ENCODE measurements at places on chromosomes 3 and 15. TPM values are rescaled to one million over a fixed set of nuclear protein-coding genes. Genes with fewer than 3 reads are reported as not detected.

Gene SMAD6
- total RNA-seq = 12.1 TPM

Gene ISY1
- total RNA-seq = 10.8 TPM

Gene SLC27A2
- 366 TPM for total RNA-seq

Gene COL6A5
- total RNA-seq = not detected

Gene MESP2
- not detected for total RNA-seq

Gene CNTN4
- total RNA-seq = 1.6 TPM

Gene PIF1
- 0.35 TPM for total RNA-seq

Gene EXD1
- not detected for total RNA-seq

Gene CGGBP1
- 30.5 TPM for total RNA-seq

Gene FBXL22
- total RNA-seq = 0.32 TPM

Gene GHRL
- total RNA-seq = not detected

Gene KNG1
- total RNA-seq = 1,537 TPM

Gene SLC24A5
- not detected for total RNA-seq

Gene CATSPER2
- 2.8 TPM for total RNA-seq

Gene CIP2A
- 1.7 TPM for total RNA-seq

Gene REC114
- total RNA-seq = not detected

DNA sequence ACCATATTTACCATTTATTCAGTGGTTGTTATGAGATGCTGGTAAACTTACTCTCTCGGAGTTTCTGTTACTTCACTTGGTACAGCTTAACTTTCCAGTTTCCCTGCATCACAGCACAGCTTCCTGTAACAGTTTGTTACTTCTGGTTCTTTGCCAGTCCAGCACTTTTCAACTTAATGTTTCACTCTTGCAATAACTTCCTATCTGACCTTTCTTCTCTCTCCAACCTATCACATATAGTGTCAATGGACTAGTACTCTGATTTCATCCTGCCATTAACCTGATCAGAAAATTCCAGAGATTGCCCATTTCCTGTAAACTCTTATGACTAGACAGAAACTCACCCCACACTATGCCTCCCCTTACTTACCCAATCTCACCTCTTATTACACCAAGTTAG lies 3.9 kb upstream of the ATP11B start:
- no peak for DNase-seq

- DNase-seq = no peak
Measured at GRCh38 chr3:98817547-98818041, 54.5 kb downstream of the ST3GAL6 start.

DNA sequence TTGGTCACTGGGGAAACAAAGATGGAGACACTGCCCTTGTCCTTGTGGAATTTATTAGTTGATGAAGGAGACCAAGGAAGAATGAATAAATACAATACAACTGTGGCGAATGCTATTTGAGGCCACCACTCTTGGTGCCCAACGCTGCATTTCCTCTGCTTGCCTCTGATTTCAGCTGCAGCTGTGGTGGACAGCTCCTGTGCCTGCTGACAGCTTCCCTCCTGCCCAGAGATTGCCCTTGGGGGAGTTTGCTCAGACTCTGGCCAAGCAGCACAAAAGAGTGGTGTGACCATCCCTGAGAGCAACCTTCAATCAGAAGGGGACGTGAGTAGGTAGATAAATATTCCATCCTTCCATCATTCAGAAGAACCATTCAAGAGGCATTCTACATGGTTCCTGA lies 64.6 kb upstream of the FHIT start:
- DNase-seq = no peak

DNA sequence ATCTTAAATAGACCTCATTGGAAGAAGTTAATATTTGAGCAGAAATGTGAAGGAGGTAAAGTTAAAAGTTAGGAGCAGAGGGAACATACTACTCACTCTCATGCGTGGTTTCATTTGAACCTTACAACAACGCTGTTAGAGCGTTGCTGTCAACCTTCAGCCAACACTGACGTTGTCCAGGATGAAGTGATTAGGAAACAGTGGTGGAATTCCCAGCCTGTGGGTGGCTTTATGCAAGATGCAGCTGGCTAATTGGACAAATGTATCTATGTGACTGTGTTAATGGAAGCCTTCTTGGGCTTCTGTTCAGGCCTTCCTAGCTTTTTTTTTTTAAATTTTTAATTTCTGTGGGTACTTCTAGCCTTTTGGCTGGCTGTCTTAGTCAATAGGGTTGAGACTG lies 40.5 kb downstream of the PTPRG start:
- DNase-seq = no peak

DNA sequence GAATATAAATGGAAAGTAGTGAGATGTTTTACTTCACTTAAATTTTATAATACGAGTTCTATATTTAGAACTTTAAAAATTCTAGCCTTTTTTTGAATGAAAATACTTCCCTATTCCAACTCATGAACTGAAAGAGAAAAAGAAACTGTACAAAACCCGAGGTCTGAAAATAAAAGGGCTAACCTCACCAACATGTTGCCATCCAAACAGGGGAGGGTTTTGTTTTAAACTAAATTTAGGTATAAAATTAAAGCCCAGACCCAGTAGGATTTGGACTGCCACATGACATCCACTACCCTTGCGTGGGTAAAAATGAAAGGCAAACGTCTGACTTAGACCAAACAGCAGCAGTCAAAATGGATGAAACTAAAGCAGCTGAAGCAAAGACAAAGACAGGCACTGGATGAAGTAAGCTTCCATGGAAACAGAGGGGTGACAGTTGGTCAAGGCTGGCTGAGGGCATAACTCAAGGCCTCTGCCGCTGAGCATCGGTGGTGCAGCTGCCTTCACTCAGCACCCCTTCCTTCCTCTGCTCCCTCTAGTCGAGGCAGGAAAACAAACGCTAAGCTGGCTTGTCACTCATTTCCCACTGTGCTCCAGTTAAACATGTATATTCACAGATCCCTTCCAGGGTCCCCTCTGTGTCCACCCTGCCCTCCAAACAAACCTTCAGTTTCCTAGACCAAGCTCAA lies 58.1 kb downstream of the TM4SF4 start:
- DNase-seq = no peak

- no peak for DNase-seq
Measured at GRCh38 chr3:184952671-184953070, 140.7 kb downstream of the VPS8 start.

DNA sequence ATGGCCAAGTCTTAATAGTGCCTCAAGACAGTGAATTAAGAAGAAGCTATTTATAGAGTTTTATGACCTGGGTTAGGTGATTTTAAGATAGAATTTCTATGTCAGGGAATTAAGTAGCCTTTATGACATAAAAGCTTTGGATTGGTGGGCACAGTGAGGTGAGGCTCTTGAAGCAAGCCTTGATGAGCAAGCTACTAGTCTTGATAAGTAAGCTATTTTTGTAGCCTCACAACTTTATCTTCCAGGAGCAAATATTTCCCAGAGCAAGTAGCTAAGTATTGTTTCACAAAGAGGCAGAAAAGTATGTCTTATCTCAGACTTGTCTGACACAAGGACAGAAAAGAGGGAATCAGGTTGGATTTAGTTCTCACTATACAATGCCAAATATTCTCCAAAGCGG lies 491.7 kb upstream of the RASGRP1 start:
- DNase-seq = no peak

- no peak for DNase-seq
Measured at GRCh38 chr15:39009740-39010139, 445.1 kb upstream of the RASGRP1 start.

- no peak for DNase-seq
Measured at GRCh38 chr15:71792521-71792920, 17.8 kb upstream of the NR2E3 start.

GRCh38 chr3:27431116-27431515 lies 53.1 kb downstream of the SLC4A7 start:
- no peak for DNase-seq

DNA sequence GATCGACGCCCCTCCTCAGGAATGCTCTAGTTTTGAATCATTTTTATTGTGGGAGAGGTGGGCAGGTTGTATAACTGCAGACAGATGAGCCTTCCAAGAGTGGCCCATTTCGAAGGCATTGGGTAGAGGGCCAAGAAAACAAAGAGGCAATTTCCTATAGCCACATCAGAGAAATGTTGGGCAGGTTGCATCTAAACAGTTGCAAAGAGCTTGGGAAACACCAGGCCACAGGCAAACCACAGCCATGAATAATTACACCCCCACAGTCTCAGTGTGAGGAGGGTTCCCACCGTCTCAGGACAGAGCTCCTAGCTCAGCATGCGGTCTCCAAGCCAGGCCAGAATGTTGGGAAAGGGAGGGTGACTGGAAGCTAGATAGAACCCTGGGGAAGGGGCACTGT lies 257.3 kb downstream of the ABHD5 start:
- DNase-seq = no peak

GRCh38 chr3:68007621-68008226 lies 353.3 kb upstream of the SUCLG2 start:
- DNase-seq = no peak

DNA sequence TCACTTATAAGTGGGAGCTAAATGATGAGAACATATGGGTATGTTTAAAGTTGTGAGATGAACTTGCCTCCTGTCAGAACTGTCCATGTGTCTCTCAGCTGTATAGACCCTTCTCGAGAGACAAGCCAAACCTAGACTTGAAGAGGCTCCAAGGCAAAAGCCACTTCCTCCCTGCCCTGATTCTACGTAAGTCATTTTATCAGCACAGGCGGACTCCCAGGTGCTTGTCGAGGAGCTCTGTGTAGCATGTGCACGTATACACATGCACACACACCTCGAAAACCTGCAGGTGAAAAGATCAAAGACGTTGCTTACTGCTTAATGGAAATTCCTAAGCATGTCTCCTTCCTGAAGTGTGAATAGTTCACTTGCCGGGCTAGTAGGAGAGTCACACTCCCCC lies 5.6 kb upstream of the CLEC3B start:
- DNase-seq = no peak

- no peak for DNase-seq
Measured at GRCh38 chr3:104436506-104436905, 930.2 kb upstream of the ALCAM start.

GRCh38 chr3:148150141-148150540 lies 547.6 kb upstream of the AGTR1 start:
- no peak for DNase-seq

DNA sequence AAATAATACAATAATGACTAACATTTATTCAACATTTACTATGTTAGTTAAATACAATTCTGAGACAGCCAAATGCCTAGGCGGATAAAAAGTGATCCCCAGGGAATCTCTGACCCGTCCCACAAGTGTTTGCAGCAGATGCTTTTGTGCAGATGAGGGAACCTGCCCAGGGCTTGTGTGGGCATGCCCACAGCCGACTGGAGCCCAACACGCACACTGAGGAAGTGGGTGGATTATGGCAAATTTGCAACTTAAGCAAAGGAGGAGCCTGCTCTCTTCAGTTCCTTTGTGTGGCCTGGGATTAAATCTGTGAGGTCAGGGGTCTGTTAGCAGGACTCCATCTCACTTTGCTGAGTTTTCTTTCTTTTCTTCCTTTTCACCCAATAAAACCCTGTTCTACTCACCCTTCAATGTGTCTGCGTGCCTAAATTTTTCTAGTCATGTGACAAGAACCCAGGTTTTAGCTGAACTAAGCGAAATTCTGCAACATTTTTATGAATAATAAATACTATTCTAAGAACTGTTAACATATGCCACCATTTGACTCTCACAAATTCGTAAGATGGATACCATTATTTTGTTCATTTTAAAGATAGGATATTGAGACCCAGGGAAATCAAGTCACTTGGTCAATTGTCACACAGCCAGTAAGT lies 13.9 kb upstream of the RTP1 start:
- no peak for DNase-seq

GRCh38 chr3:128735287-128735686 lies 9.3 kb downstream of the RAB7A start:
- no peak for DNase-seq

- no peak for DNase-seq
Measured at GRCh38 chr3:110946810-110947209, 124.8 kb upstream of the NECTIN3 start.

DNA sequence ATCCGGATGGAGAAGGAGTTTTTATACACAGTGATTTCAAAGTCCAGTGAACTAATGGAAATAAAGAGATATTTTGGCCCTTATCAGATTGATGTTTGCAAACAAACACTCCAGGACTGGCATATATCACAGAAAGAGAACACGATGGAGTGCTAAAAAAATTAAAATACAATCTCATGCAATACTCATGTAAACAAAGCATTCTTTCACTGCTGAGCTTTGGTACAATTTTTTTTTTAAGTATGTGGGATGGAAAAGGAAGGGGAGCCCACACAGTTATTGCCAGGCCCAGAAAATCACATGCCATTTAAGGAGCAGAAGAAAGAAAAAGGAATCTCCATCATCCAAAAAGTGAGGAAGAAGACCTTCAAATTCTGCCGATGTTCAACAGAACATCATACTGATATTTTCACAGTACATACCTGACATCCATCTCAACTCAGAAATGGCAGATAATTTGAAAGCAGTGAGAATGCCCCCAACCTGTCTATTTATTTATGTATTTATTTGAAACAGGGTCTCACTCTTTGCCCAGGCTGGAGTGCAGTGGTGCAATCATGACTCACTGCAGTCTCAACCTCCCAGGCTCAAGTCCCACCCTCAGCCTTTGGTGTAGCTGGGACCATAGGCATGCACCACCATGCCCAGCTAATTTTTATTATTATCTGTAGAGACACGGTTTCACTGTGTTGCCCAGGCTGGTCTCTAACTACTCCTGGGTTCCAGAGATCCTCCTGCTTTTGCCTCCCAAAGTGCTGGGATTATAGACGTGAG lies 107.5 kb upstream of the SLC2A2 start:
- no peak for DNase-seq

GRCh38 chr15:100016632-100017031 lies 283.4 kb upstream of the LYSMD4 start:
- no peak for DNase-seq

DNA sequence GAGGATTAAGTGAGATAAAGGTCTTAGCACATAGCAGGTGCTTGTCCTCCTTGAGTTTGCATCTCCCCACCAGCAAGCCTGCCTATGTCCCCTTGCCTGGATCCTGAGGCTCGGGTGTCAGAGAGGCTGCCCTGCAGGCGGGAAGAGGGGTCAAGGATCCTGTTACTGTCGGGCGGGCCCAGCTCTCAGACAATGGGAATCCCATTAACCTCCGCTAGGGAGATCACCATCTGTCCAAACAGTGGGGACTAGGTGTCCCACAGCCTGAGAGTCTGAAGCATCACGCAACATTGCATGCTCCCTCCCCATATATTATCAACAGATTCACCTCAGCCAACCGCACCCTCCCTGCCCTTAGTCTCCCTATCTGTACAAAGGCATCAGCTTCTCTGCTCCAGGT lies 151.4 kb downstream of the FBLN2 start:
- no peak for DNase-seq

DNA sequence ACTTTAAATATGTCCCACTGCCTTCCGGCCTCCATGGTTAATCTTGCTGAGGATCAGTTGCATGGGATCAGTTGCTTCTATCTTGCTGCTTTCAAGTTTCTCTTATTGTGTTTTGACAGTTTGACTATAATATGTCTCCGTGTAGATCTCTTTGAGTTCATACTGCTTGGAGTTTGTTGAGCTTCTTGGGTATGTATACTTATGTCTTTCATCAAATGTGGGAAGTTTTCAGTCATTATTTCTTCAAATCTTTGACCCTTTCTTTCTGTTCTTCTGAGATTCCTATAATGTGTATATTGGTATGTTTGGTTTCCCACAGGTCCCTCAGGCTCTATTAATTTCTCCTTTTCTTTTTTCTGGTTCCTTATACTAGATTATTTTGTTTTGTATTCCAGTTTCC lies 30.8 kb downstream of the PCCB start:
- DNase-seq = no peak
